ENCODE measurements at places on chromosomes 3 and 15. TPM values are rescaled to one million over a fixed set of nuclear protein-coding genes. Genes with fewer than 3 reads are reported as not detected.

- no peak for DNase-seq
These were observed 28.8 kb upstream of the IGSF11 start for GRCh38 chr3:119063471-119063870.

DNA sequence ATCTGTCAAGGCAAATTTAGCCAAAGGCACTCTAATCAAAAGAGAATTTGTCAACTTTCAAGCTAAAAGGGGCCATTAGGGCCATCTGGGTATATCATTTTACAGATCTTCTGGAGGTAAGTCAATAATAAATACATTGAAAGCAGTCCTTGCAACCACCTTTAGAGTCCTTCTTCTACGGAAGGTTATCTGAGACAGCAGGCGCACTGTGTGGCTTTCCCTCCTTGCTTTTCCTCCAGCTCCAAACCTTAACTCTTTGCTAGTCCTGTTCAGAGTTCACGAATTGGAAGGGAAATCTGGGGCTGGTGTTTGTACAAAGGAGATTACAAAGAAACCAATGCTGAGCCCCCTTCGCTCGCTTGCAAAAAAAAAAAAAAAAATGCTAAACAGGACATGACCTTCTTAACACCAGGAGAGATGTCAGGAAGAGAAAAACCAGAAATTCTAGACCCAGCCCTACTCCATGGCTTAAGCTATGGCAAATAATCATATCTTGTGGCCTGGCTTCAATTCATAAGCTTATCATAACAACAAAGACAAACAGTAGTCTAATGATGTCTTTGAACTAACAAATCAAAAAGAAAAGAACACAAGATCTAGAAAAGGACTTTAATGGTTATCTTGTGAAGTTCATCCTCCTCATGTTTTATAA lies 215.7 kb downstream of the STT3B start:
- DNase-seq: no peak

DNA sequence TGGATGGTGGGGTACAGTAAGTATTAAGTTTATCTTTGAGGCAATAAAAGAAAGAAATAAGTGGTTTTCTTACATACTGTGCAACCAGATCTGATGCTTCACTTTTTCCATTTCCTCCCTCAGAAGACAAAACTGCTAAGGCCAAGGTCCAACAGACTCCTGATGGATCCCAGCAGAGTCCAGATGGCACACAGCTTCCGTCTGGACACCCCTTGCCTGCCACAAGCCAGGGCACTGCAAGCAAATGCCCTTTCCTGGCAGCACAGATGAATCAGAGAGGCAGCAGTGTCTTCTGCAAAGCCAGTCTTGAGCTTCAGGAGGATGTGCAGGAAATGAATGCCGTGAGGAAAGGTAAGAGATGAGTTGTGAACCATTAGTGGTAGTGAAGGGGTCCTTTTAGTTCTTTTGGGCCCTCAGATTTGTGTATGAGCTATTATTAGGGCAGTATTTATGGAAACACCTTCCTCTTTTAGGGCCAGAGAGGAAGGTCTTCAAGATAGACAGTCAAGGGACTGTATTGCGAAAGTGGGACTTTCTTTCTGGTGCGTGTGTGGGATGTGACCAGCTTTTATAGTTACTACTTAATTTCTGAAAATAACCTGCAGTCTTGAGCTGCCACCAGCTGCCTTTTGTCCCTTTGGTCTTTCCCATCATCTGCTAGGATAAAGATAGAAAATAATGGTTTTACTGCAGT lies 4.6 kb downstream of the ALAS1 start:
- DNase-seq: no peak

GRCh38 chr3:167840247-167840646 lies 104.7 kb downstream of the SERPINI1 start:
- DNase-seq: no peak

- DNase-seq: peak; percentile 89
These were observed 75.2 kb upstream of the ACAD9 start for GRCh38 chr3:128804017-128804810.

DNA sequence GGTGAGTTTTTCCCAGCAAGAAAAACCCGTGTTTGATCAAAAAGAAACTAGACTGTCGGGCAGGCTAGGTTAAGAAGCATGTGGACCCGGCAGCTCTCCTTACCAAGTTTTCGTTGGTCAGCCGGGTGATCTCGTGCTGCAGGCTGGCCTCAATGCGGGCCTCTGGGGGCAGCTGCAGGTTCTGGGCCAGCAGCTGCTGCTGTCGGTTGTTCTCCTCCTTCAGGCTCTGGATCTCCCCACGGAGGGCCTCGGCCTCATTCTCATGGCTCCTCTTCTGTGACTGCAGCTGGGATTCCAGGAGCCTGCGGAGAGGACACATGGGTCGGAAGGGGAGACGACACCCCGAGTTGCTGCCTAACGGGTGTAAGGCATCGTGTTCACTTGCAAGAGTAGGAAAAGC lies 44.5 kb upstream of the MYO5C start:
- DNase-seq: no peak

- no peak for DNase-seq
These were observed 292.0 kb upstream of the CCDC54 start for GRCh38 chr3:107085261-107085660.

GRCh38 chr3:94098452-94098851 lies 35.6 kb downstream of the NSUN3 start:
- no peak for DNase-seq

DNA sequence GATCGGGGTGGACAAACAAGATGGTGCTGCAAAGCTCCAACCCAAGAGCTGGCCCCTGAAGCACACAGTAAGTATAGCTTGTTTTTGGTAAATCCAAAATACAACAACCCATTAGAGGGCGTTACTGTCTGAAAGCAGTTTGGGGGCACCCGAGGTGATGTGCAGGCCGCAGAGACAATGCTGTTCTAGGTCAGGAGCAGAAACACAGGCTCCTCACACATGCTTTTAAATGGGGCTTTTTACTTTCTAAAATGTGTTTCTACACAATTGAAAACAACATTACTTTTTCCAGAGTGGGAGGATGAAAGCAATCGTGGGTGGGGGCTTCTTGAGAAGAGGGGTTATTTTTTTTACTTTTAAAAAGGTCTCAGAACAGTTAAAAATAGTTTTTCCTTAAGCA lies 1029.3 kb upstream of the CFAP20DC start:
- peak; percentile 69 for DNase-seq

- no peak for DNase-seq
These were observed 102.0 kb downstream of the STAC start for GRCh38 chr3:36482256-36482655.

- no peak for DNase-seq
These were observed 131.1 kb downstream of the ANO10 start for GRCh38 chr3:43490640-43491185.

DNA sequence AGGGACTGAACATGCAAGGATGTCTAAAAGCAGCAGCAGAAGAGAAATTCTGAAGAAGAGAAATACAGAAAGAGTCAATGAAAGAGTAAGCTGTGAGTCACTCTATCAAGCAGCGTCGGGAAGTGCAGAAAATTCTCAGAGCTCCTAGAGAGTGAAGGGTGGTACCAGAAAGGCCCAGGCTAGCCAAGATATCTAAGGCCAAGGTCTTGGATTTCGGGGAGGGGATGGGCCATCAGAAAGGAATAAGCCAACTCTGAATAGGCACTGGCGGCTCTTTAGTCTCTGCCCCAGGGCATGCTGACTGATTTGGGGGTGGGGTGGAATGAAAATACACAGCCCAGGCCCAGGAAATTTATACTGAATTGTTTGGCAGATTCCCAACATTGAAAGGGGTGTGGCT lies 70.8 kb downstream of the GPR156 start:
- no peak for DNase-seq

DNA sequence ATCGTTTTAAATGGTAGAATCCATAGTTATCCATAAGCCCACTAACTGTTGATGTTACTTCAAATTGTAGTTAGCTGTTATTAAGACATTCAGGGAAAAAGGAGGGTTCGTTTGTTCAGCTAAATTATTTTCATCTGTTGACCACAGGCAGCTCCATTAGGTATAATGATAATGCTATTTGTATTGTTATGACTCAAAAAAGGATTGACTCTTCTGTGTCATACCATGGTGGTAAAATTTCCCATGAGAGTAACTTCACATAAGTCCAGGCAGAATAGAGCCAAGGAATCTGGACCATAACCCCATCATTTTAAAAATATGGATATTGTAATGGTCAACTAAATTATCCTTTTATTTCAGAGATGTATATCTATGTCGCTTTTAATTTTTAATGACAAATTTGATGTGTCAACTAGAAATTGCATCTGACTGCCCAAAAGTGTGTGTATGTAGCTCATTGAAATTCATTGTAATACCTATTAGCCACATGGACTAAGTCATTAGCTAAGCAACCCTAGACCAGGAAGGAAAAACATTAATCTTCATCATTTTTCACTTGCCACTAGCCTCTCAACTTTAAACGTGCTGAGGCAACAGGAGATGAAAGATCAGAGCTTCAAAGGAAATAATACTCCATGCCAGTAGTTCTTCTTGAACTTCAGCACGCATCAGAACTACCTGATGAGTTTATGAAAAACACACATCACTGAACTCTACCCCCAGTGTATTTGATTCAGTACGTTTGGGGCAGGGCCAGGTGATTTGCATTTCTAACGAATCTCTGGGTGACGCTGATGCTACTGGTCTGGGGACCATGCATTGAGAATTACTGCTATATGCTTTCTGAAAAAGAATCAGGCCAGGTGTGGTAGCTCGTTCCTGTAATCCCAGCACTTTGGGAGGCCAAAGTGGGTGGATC lies 537.7 kb downstream of the UNC13C start:
- no peak for DNase-seq

- no peak for DNase-seq
These were observed at the start of gene TNFAIP8L3 for GRCh38 chr15:51094606-51095569. Gene TNFAIP8L3 (minus strand): TSS chr15:51094906. CDS start chr15:51094595, 311 bp downstream.

GRCh38 chr15:68636256-68636655 lies 57.5 kb downstream of the CORO2B start:
- DNase-seq: no peak

- DNase-seq: no peak
These were observed 41.3 kb downstream of the PPM1L start for GRCh38 chr3:160797356-160797755.

DNA sequence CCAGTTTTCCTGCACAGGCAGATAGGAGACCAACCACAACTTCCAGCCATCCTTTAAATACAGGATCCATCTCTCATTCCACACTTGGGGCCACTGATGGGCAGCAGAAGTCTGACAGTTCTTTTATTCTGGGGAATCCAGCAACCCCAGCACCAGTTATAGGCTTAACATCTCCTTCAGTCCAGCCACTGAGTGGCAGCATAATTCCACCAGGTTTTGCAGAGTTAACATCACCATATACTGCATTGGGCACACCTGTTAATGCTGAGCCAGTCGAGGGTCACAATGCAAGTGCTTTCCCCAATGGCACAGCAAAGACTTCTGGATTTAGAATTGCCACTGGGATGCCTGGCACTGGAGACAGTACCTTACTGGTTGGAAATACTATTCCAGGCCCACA lies 2.9 kb downstream of the NPAP1 start:
- DNase-seq: no peak

Gene CGNL1
- total RNA-seq: not detected

Gene CP
- not detected for total RNA-seq

Gene DLL4
- total RNA-seq: 0.16 TPM

Gene ANAPC13
- 16.6 TPM for total RNA-seq

Gene PLOD2
- 0.38 TPM for total RNA-seq

Gene MYEF2
- total RNA-seq: 9.0 TPM

Gene LIPH
- total RNA-seq: not detected

Gene CEMIP
- total RNA-seq: not detected

Gene IGDCC3
- total RNA-seq: not detected

Gene RPL32
- 1,034 TPM for total RNA-seq

Measured in natural killer cell (primary cell).